ENCODE measurements at places on chromosomes 2 and 18.
A peak's percentile ranks its signal among the peaks of the same experiment; 100 is the strongest.

GRCh38 chr2:223884399-223884798 lies 47.0 kb upstream of the AP1S3 start:
- no peak for DNase-seq

DNA sequence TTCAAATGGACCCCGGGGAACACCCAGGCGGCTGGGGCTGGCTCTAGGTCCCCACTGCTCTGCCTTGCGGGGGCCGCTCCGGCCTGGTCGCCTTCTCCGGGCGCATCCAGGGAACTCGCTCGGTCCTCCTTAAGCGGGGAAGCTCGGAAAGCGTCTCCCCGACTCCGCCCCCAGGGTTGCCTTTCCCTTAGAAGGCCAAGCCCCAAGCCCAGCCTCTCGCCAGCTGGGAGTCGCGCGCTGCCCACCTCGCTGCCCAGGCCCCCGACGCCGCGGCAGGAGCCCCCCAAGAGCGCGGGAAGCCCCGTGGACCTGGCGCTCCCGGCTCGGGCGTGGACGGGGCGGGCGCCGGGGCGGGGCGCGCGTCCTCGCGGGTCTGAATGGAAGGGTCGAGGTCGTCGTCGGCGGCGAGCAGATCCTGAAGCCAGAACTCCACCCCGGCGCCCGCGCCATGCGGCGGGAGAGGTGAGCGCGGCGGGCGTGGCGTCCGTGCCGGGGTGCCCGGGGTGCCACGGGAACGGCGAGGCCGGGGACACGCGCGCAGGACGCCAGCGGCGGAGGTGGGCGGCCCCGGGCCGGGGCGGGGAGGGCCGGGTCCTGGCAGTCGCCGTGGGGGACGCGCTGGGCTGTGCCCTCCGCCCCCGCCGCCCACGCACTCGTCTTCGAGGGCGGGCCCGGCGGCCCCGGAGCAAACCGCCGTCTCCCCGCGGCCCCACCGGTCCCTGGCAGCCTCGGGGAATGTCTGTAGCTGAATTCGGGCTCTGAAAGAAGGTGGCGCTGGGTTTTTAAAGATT lies at the start of gene BOK:
BOK (plus strand) TSS at position 214 of the 791 bp plus-strand sequence. CDS start 739 bp downstream, outside the sequence.
- no peak for DNase-seq

- no peak for DNase-seq
Observed at GRCh38 chr2:121545257-121545656, 14.6 kb downstream of the RNU4ATAC start.

GRCh38 chr2:39119732-39120520 lies 925 bp downstream of the SOS1 start:
- no peak for DNase-seq

- DNase-seq: no peak
Observed at GRCh38 chr2:72809095-72809494, 16.7 kb downstream of the EXOC6B start.

DNA sequence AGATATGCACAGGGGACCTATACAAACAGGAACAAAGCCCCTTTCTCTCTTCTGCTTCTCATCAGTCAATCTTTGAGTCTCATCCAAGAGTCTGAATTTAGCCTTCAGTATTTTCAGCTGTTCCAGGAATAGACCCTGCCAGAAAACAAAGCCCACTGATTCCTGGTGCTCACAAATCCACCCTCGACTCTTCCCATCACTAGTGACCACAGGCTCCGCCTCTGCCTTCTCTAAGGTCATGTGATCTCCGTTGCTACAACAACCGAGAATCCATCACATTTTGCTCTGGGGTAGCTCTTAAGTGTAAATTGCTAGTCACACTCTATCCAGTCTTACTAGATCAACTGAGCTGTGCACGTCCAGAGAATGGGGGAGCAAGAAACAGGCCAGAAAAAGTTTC lies 46.4 kb upstream of the SPTBN1 start:
- no peak for DNase-seq

GRCh38 chr18:65415098-65415497 lies 335.7 kb upstream of the CDH7 start:
- no peak for DNase-seq

GRCh38 chr18:46660957-46661749 lies 4.1 kb upstream of the LOXHD1 start:
- DNase-seq: no peak

- DNase-seq: peak; percentile 47
Observed at GRCh38 chr2:64114063-64114911, 29.9 kb downstream of the PELI1 start.

DNA sequence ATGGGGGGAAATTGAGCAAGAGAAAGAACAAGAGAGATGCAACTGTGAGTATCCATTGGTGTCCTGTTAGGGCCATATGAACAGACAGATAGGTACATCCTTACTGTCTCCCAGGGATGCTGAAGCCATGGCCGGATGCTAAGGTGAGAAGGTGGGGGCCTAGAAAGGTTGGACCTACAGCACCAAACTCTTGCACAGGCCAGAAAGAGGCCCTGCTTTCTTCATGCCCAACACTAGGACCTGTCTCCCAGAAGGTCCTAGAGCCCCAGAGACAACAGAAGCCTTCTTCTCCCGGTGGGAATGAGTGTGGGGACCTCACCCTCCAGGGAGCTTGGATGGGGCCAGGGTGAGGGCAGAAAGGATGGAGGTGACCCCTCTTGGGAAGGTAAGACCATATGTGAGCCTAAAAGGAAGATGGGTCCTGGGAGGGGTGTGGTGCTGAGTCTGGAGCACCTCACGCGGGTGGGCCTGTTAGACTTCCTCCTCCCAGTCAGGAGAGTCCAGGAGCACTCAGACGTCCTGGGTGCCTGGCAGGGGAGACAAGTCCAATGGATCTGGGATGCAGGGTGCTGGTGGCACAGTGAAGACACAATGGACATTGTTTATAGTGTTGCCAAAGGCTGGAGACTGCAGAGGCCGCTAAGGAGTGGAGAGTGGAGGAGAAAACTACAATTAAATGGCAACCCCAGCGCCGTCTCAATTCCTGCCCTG lies 265.3 kb downstream of the CYP26B1 start:
- no peak for DNase-seq

- no peak for DNase-seq
Observed at GRCh38 chr2:164717000-164717803, 95.9 kb upstream of the GRB14 start.

GRCh38 chr2:45441571-45441970 lies 169.5 kb downstream of the SRBD1 start:
- DNase-seq: no peak

DNA sequence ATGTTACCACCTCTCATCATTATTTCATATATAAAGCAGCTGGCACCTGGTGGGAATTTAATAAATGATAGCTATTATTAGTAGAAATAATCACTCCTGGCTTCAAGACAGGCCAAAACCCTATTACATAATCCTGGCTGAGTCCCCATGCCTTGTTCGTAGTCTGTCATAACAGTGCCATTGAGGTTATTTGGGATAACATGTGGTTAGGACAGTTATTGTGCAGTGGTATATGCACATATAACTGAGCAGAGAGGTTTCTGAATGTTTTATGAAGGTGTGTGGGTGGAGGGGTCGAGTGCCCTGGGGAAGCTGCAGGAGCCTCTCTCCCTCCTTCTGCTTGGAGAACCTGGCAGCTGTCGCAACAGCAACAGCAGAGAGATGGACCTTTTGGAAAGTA lies 162.4 kb upstream of the NABP1 start:
- DNase-seq: no peak

- DNase-seq: no peak
Observed at GRCh38 chr2:72031346-72032110, 116.1 kb downstream of the CYP26B1 start.

GRCh38 chr18:8766559-8767293 lies 61.4 kb downstream of the MTCL1 start:
- DNase-seq: no peak

DNA sequence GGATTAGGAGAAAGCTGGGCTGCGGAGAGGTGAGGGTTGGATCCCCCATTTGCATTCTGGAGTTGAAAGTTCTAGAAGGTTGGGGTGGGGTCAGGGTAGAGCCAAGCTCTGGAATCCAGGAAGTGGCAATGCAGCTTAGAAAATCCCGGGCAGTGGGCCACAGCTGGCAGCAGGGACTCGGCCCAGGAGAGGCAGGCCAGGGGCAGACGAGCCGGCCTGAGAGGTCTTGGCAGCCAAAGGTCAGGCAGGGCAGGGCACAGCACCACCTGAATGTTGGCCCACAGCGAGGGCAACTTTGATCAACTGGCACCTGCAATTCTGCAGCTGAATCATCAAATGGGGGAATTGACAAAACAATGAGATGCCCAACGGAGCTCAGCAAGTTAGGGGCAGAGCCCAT lies 139.2 kb downstream of the INHBB start:
- no peak for DNase-seq

Measured in GM04503 (cell line).